Sciatic nerve (tissue), 2 donors: ENCODE measurements at places on chromosomes 6 and 20. TPM values are rescaled to one million over a fixed set of nuclear protein-coding genes. Genes with fewer than 3 reads are reported as not detected.

PTK6 gene
- 0.13 TPM for total RNA-seq

GNAS-AS1 gene
- total RNA-seq, result 1.5 TPM

HNF4A gene
- total RNA-seq, result not detected

OPN5 gene
- not detected for total RNA-seq

YWHAB gene
- 126 TPM for total RNA-seq

SAMHD1 gene
- 349 TPM for total RNA-seq

RIPOR3 gene
- 26.3 TPM for total RNA-seq

PYGB gene
- total RNA-seq, result 37.9 TPM

ZKSCAN4 gene
- total RNA-seq, result 5.4 TPM

PHACTR1 gene
- 7.9 TPM for total RNA-seq

MKKS gene
- 15.0 TPM for total RNA-seq

APCDD1L gene
- total RNA-seq, result 0.53 TPM

ETV7 gene
- total RNA-seq, result 6.7 TPM

NOL4L gene
- 39.4 TPM for total RNA-seq

OR2B6 gene
- not detected for total RNA-seq

TENT5A gene
- total RNA-seq, result 24.2 TPM

DEFB124 gene
- 1.8 TPM for total RNA-seq

VIP gene
- 1.9 TPM for total RNA-seq

GABRR2 gene
- total RNA-seq, result 1.7 TPM
